ENCODE measurements at places on chromosomes 6 and 20.

- DNase-seq = no peak
These were observed 118.2 kb downstream of the CD164 start for GRCh38 chr6:109263873-109264700.

DNA sequence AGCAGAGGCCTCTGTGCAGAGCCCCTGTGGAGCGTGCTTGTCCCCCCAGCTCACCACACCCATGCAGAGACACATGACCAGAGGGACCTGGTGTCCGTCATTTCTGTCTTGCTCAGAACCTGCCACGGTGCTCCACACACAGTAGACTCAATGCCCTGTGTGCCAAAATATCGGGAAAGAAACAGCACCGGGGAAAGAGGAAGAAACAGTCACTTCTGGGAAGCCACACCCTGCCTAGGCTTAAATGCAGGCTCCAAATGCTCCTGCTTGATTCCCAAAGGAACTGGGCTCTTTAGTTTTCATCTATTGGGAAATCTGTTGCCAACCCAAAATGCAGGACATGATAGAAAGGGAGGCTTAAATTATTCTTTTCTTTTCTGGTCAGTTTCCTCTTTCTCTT, 503.9 kb downstream of the CD83 start:
- no peak for DNase-seq

DNA sequence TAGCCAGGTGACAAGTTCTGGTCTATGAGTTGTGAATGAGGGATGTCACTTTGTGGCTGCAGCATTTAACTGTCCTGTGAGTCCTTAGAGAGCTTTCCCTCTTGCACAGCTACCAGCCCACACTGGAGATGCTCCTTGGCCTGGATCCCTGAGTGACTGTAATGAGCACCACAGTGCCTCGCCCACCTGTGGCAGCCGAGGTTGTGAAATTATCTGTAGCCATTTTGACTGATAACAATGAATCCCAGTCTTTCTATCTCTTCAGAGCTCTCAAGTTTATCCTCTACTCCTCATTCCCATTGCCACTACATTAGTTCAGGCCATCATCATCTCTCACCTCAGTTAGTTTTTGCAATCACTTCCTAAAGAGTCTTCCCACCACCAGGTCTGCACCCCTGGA, 41.3 kb upstream of the BEND3 start:
- no peak for DNase-seq

GRCh38 chr20:37342231-37343177, 3.4 kb upstream of the SRC start:
- no peak for DNase-seq

Measured in stimulated activated CD4-positive, alpha-beta T cell treated with anti-CD3 and anti-CD28 coated beads, Interleukin-1b, Interleukin-23, amount 100 ng/mL, for 4 hours (primary cell).